ENCODE measurements at places on chromosomes 7 and 10.
A peak's percentile ranks its signal among the peaks of the same experiment; 100 is the strongest.

DNA sequence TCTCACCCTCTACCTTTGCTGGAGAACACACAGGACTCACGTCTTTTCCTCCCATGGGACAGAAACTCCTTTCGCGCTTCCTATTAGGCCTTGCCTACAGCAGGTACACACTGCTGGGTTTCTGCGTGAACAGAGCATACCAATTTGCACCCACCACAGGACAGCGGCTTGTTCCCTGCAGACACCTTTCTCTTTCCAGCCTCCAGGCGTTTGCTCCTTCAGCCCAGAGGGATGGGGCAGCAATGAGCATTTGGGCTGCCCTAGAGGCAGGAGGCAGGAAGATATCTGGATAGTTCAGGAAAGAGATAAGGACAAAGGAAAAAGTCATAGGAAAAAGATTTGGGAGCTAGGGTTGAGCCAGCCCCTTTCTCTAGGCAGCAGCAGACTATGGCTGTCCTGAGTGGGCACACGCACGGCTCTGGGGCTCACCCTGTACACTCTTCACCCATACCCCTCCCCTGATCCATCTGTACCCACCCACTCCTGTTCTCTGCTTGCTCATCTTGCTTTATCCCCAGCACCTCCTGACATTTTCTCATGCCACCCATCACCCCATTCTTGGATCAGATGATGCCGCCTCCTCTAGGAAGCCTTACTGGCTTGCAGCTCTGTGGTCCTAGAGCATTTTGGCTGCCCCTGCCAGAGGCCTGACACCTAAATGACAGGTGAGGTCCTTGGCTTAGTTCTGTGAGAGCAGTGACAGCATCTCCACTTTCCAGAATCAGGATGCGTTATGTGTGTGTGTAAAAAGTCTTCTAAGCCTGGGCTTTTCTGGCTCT is 40.7 kb upstream of the SPDYE3 start:
- ATAC-seq, result no peak

DNA sequence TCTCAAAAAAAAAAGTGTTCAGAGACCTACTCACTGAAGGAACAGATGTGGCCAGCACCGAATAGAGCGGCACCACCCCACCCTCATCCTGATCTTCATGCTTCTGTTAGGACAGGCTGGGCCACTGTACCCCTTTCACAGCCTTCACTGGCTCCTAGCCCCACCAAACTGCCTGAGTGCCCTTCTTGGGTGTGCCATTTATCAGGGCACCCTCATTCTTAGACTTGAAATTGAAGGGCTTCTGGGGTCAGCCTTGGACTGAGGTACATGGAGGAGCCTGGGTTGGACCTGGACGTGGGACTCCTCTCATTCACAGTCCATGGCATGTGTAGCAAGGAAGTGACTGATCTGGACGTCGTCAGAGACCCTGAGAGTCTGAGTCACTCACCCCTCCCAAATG is 190.3 kb downstream of the COBL start:
- ATAC-seq, result no peak

GRCh38 chr10:5659702-5660528 is 6.5 kb downstream of the ASB13 start:
- peak; percentile 86 for ATAC-seq

DNA sequence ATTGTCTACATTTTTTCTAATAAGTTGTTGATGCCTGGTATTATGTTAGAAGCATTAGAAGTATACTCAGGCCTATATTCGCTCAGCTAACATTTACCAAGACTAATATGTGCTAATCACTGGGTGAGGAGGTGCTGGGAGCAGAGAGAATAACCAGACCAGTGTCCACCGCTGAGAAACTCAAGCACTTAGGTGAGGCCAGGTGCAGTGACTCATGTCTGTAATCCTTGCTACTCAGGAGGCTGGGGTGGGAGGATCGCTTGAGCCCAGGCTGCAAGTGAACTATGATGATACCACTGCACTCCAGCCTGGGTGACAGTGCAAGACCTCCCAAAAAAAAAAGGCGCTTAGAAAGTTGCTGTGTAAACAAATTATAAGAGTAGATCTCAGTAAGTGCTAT is 182.2 kb upstream of the AOAH start:
- no peak for ATAC-seq

- ATAC-seq, result no peak
These were observed 3.8 kb downstream of the AHCYL2 start for GRCh38 chr7:129228633-129229032.

- ATAC-seq, result no peak
These were observed 268.4 kb downstream of the TCERG1L start for GRCh38 chr10:131043039-131043691.

GRCh38 chr10:60299961-60300883 is 89.5 kb downstream of the ANK3 start:
- no peak for ATAC-seq

DNA sequence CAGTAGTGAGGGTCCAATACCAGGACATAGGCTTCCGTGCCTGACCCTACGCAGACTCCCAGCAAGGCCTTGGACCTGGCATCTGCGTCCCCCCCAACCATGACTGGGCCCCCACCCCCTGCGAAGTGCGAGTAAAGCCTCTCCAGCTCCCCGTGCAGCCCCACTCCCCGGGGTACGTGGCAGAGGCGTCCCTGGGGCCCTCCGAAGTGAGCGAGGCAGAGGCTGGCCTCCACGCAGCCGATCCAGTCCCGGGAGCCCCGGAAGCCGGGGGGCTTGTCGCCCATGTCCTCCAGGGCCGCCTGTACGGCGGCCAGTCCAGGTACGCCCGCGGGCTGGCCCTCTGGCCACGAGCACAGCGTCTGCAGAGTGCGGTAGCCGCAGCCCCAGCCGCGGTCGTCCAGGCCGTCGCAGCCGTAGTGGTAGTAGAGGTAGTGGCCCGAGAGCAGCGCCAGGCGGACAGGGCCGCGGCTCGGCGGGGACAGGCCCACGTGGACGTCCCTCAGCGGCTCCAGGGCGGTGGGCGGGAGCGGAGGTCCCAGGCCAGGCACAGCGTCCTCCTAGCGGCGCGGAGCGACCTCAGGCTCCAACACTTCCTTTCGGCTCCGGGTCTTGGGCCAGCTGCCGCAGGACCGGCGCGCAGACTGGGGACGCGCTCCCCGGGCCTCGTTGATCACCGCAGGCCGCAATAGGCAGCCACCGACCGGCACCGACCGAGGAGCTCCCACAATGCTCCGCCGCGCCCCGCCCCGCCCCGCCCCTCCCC is at the start of gene UFSP1:
Gene UFSP1, minus strand, starts transcription at position 728 of the 763 bp plus-strand sequence. Its CDS starts 444 bp downstream, at position 284.
- peak; percentile 60 for ATAC-seq

- ATAC-seq, result no peak
These were observed 60.4 kb downstream of the VIPR2 start for GRCh38 chr7:159084069-159084801.

DNA sequence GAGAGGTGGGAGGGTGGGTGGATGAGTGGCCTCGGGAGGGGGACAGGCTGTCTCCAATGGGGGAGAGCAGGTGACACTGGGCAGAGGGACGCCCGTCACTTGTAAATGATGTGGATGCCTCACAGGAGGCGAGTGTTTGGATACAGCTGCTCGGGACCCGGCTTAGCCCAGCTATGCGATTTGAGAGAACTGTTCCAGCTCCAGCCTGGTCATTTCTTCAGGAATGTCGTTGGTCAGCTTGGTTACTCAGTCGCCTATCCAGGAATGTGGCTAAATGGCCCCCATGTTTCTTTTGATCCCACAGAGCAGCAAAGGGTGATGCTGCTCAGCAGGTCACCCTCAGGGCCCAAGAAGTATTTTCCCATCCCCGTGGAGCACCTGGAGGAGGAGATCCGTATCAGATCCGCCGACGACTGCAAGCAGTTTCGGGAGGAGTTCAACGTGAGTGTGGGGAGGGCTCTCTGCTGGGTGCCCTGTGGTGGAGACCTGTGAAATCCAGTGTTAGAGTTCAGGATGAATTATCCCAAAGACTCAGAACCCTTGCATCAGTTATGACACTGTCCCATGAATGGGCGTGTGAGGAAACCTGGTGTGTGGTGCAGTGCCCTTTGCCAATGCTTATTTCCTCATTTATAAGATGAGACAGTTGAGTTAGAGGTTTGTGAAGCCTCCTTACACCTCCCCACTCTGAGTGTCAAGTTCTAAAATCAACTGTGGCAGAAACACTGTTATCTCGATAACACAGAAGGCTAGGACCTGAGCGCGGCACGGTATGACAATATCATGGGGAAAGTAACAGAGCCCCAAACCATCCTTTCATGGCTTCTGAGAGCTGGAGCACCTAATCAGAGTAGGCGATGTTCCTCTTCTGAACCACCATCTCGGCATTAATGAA is 76.8 kb downstream of the MKI67 start:
- ATAC-seq, result no peak

DNA sequence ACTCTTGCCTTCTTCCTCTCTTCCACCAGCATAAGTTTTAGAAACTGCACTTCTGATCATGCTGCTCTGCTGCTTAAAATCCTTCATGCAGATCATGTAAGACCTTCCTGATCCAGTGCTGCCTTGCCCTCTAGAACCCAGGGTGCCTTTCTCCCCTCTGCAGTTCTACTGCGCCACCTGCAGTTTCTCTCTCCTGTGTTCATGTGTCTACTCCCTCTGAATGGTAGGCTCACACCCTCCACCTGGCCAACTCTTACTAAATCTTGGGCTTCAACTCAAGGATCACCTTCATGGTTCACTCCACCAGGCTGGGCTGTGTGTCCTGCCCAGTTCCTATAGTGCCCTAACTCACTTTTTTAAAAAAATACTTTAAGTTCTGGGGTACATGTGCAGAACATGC is 174.6 kb upstream of the ITGB1 start:
- ATAC-seq, result no peak

- no peak for ATAC-seq
These were observed 4.3 kb downstream of the NCOA4 start for GRCh38 chr10:46026106-46026505.

DNA sequence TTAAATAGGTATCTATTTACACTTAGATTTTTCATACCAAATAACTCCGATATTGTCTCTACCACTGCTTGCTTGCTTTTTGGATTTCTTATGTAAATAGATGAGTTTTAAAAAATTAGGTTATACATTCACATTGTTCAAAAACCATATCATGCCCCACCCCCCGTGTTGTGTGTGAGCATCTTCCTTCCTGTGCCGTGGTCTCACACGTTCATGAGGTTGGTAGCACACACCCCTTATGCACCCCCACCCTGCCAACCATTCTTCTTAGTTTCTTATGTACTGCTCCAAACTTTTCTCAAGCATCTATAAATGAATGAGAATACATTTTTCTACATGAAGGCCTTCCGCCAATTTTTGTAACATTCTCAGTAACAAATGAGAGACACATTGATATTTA is 115.6 kb downstream of the FANK1 start:
- no peak for ATAC-seq

DNA sequence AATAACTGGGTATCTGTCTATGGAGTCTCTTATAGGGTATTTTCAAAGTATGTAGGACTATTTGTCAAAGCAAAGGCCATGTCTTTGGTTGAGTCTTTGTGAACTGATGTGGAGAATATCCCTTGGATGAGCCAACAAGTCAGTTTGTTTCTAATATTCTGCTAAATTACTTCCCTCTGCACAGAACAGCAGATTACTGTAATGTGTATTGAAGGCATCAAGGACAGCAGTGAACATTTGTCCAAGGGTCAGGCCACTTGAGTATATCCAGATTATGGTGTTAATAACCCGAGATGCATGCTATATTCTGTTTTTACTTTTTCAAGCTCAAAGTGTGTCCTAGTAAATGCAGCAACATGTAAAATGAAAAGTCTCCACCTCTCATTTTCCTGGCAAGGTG is 144.2 kb upstream of the GLI3 start:
- ATAC-seq, result no peak

DNA sequence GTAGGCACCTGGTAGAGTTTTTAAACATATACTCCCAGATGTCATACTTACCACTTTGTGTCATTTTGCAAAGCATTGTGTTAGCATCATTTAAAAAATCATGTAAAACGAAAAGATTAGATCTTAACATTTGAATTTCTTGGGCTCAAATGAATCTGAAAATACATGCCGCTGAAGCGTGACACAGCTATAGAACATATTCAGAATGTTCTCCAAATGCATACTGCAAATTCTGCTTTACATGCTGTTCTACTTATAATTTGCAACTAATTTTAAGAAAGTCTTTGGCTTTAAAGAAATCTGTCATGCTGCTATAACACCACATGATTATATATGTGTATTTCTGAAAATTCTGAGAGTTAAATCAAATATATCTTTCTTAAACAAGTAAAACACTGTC is 109.2 kb upstream of the CAV2 start:
- ATAC-seq, result no peak

DNA sequence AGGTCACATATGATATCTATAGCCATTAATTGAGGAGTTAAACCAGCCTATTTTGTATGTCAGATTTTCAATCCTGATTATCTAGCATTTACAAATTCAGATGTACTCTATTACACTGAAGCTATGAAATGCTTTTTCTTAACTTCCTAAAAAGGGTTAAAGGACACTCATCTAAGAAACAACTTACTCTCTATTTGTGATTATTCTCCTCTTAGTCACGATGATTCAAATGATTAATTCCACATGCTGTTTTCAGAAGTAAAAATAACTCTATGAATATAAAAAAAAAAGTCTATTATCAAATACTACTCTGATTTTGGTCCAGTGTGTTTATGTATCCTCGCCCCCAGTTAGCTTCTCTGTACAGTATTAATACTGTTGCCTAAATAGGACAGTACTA is 1199.9 kb downstream of the GATA3 start:
- ATAC-seq, result no peak

DNA sequence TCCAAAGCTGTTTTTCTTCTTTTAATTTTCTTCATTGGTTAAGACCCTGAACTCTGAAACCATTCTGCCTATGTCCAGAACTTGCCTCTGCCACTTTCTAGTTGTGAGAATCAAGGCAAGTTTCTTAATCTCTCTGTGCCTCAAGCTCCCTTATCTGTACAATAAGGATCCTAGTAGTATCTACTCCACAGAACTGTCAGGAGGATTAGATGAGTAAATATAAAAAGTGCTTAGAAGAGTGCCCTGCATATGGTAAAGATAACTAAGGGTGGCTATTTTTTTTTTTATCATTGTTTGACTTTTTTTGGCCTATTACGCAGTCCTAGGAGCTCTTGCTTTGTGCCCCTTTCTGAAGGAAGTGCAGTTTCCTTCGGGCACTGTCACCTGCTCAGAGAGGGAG is 46.4 kb upstream of the RAPGEF5 start:
- no peak for ATAC-seq

DNA sequence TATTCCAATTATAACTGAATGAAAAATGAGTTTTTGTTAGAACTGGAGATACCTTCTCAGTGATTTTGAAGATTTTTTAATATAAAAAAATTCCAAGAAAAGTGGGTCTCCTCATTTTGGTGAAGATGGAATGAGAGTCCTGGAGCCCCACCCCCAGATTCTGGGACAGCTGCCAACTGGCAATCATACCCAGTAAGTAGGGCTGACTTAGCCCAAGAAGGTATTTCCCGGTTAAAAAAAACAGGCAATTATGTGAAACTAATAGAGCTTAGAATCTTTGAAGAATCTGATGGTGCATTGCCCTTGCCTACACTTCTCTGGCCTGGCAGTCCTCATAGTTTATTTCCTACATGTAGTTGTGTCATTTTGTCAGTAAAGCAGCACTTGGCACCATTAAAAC is 52.8 kb upstream of the VWDE start:
- no peak for ATAC-seq

- no peak for ATAC-seq
These were observed 1.5 kb downstream of the ABCB4 start for GRCh38 chr7:87473986-87474385.

All from activated T-helper 17 cell treated with anti-CD3 and anti-CD28 coated beads, Interleukin-2, amount 50 U/mL, for 72 hours (primary cell).